ENCODE measurements at places on chromosomes 12 and 14. TPM values are rescaled to one million over a fixed set of nuclear protein-coding genes. Genes with fewer than 3 reads are reported as not detected.

Gene ZCRB1
- total RNA-seq: 64.9 TPM

Gene CLEC6A
- total RNA-seq: not detected

Gene CAND1
- total RNA-seq: 97.2 TPM

Gene ZBTB42
- total RNA-seq: 2.9 TPM

Gene IFNG
- not detected for total RNA-seq

Gene LTB4R
- total RNA-seq: 6.3 TPM

Gene LMNTD1
- total RNA-seq: 0.57 TPM

Gene L3HYPDH
- total RNA-seq: 90.7 TPM

Gene CLEC1A
- 0.06 TPM for total RNA-seq

Gene REP15
- not detected for total RNA-seq

Gene DDN
- total RNA-seq: not detected

Gene ALDH1L2
- 5.7 TPM for total RNA-seq

Gene SLC4A8
- total RNA-seq: 16.6 TPM

Gene P2RX2
- total RNA-seq: not detected

Gene TMPRSS12
- not detected for total RNA-seq

Gene ACOT6
- not detected for total RNA-seq

Gene TMEM229B
- total RNA-seq: 2.9 TPM

Gene BCL7A
- total RNA-seq: 7.1 TPM

Gene GPRC5A
- 10.5 TPM for total RNA-seq

Gene PSMC1
- 661 TPM for total RNA-seq

Gene FERMT2
- 131 TPM for total RNA-seq

Gene DBX2
- not detected for total RNA-seq

Gene TROAP
- total RNA-seq: 45.5 TPM

Gene IPO8
- total RNA-seq: 22.3 TPM

Gene DGKA
- 58.4 TPM for total RNA-seq

All from Daoy (cell line).